ENCODE measurements at places on chromosomes 2 and 18.

DNA sequence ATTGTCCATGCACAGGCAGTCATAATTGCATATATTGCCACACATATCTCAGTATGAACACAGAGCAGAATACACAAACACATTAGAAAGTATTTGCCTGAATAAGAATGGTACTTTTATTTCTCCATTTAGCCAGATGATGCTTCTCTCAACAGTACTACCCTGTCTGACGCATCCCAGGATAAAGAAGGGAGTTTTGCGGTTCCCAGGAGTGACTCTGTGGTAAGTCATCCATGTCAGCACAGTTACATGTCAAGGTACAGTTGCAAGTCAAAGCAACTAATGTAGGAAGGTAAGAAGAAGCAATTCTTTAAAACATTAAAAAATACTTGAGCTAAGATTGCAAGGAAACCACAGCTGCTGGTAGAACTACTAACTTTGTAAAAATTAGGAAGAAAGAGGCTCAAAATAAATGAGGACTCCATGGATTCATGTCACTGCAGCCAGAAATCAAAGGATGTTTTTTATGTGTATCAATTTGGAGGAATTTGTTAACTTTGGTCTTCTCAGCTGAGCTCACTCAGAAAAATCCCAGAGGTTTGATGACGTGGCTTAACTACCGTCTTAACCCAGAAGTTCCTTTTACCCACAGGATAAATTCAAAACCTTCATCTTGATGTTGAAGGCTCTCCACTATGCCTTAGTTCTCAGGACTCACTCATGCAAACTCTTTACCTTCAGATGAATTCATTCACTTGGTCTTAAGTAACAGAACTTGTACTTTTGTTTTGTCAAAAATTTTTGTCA, 130.3 kb downstream of the ARHGAP28 start:
- no peak for DNase-seq

DNA sequence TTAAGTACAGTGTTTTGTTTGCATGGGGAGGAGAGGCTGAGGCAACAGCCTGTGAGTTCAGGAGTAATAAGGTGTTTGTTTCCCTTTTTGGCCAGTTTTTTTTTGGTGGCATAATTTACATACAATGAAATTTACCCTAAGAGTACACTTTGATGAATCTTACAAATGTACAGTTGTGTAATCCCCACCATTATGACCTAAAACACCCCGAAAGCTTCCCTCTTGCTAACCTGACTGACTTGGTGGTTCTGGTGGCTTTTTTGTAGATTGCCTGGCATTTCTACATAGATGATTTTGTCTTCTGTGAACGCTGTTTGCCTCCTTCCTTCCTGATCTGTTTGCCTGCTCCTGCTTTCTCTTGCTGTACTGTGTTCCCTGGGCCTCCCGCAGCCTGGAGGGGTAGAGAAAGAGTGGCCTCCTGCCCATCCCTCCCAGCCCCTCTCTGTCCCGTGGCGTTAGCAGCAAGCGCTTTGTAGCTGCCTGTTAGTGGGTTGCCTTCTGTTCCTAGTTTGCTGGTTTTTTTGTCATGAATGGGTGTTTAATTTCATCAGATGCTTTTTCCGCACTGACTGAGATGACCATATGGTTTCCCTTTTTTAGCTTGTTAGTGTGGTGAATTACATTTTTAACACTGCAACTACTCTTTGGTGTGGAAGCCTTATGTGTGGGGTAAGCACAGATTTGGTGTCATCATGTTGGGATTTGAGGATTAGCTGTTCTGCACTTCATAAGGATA, 32.1 kb downstream of the ASAP2 start:
- no peak for DNase-seq

- peak; percentile 56 for DNase-seq
Observed at GRCh38 chr2:73985308-73986084, 786 bp downstream of the TET3 start.

DNA sequence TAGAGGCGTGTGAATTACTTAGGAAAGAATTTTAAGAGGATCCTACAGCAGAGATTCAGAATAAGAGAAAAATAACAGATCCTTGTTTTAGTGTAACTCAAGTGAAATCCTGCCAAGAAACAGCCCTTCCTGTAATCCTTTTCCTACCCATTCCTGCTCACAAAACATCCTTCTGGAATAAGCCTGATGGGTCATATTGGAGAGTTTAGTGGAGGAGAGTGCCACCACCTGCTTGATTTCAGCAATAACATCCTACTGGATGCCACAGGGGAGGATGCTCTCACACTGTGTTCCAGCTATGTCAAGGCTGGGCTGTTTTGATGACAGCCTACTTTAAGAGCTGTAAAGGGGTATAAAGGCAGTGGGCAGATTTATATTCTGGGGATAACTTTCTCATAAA, 54.8 kb upstream of the CCDC178 start:
- peak; percentile 55 for DNase-seq

GRCh38 chr2:229388731-229389130, 117.6 kb upstream of the PID1 start:
- DNase-seq, result no peak

DNA sequence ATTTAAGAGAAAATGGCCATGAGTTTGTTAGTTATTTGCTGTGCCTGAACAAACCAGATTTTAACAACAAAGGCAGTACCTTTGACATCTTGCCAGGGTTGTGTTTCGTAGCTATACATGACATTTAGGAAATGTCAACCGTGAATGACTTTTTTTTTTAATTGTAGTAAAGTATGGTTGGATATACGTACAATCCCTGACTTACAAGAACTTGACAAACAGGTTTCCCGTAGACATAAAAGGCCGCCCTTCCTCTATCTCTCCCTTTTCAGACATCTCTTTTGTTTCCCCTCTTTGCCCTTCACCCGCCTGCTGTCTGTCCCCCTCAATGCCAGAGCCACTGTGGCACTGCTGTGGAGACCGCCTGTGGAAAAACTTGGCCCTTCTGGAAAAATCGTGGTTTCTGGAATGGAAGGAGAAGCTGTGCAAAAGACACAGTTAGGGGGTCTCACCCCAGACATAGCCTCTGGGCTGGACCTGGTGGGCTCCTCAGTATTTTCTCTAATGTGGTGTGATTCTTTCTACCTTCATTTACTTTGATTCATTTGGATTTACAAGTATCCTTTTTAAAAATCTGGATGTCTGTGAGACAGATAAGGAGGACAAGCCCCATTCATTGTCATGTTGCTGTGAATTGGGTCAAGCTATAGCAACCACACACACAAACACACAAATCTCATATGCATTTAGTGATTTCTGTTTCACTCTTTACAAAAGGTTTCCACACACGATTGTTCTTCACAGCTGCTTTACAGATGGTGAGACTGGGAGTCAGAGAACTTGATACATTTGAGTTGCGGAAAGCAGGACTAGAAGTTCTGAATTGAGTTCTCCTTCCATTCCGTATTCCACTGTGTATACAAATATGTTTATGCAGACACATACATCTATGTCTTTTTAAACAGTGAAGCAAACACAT, 48.6 kb downstream of the SPATS2L start:
- peak; percentile 87 for DNase-seq

DNA sequence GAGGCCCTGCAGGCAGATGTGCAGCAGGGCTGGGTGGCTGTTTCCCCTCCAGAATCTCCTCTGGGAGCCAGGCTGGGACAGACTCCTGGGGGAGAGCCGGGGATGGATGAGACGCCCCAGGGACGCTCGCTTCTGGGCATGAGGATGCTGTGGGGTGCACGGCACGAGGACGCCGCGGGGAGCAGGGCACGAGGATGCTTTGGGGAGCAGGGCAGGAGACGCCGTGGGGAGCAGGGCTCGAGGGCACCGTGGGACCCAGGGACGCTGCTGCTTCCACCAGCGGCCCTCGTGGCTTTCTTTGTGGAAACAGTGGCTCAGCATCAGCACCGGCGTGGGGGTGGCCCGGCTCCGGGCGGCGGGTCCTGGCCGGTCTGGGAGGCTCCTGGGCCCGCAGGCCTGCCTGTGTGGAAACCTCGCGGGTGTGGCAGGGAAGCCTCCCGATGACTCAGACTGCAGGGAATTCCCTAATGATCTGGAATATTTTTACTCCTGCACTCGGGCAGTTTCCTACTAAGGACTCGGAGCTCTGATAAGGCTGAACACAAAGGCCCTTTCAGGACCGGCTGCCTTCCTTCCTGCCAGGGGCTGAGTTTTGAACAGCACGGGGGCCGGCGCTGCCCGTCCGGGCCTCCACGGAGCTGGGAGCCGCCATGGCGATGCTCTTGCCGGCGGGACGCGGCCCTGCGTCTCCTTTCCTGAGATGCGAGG, 62.6 kb downstream of the NFATC1 start:
- no peak for DNase-seq

DNA sequence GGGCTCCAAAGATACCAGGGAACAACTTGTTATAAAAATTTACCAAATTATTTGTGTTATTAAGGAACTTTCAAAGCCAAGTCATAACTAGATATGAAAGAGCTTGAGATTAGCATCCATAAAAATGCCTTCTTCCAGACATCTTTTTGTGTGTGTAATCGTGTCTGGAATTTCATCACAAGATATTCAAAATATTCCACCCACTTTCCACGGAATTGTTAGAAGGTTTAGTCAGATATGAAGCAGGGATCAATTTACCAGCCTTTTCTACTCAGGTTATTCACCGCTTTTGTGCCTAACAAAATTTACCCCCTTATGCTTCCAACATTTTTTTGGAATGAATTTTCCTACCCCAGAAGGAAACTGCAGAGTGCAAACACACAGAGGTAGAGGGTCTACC, 130.2 kb upstream of the ACVR2A start:
- no peak for DNase-seq

DNA sequence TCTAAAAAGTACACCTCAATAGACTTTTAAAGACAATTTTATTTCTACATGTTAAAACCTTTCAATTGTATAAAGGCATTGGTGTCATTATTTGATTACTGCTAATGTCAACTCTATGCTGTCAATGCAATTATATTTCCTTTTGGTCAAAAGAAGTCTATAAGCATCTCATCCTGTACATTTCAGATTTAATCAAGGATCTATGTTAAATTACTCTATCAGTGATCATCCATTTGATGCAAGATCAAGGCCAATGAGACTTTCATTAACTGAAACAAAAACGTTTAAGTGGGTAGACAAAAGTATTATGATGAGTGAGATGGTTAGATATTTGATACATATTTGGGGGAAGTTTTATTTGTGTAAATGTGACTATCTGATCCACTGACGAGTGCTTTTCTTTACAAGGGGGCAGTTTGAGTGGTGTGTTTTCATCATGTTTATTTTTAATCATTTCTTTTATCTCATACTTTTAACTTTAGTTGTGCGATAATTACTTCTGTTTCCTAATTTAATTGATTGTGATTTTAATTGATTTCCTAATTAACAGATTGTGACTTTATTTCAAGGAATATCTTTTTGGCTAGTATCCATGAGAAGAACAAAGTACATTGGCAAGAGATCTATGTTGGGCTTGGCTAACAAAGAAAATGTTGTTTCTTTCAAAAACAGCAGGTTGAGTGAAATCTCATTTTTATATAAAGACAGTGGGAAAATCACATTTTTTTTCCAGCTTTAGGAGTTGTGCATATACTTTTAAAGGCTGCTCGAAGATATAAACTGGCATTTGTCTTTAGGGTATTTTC, 1.1 kb downstream of the ARHGAP28 start:
- DNase-seq, result no peak

DNA sequence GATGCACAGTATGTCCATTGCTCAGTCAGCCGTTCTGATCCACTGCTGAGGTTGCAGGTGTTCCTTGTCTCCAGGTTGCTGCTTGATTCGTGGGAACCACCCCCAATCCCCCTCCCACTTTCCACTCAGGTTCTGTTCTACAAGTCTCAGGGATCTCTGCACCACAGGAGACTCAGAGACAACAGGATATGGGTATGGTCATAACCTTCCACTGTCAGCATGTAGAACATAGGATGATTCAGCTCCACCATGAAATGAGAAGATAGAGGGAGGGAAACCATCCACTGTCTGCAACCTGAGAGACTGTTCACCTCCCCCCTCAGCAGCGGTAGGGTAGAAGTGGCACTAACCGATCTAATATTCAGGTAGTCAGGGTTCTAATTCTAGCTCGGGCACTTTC, 19.0 kb upstream of the KLF7 start:
- no peak for DNase-seq
